ENCODE measurements at places on chromosomes 4 and X.

DNA sequence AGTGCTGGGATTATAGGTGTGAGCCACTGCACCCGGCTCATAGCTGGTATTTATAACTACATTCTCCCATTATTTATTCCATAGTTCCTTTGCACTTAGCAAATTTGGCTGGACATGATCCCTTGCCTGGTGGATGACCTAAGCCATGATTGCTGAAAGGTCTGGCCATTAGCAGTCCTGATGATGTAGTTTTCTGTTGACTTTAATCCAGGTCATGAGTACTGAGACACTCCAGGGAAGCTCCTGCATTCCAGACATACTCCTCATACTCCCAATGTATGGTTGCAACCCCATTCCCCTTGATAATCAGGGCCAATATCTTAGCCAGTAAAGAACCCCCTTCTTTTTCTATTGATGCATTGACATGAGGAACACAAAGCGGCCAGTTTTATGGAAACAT lies 24.4 kb upstream of the MGST2 start:
- no peak for DNase-seq

GRCh38 chr4:102563000-102563399 lies 61.8 kb downstream of the NFKB1 start:
- DNase-seq = no peak

- DNase-seq = no peak
Measured at GRCh38 chrX:80388206-80388605, 32.0 kb upstream of the TENT5D start.

DNA sequence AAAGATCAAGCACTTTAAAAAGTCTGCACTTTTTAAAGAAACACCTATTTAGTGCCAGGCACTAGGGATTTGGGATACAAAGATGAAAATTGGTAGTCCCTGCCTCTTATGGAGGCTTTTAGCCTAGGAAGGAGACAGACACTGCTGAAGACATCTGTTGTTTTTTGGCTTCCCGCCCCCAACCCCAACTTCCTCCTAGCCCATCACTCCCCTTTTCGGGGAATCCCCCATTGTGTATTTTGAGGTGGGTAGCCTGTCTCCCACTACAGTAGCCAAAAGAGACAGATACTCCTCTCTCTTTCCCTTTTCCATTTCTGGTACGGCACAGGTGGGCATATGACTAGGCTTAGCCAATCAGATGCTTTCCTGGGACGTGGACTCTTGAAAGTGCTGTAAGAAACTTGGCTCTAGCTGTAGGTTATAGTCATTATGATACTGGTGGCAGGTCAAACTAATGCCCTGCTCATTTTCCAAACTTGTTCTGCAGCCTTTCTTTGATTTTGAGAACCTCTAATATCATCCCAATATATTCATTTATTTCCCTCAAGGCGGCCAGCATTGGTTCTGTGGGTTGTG lies 194.6 kb upstream of the RBPJ start:
- no peak for DNase-seq

GRCh38 chrX:153878345-153878744 lies 7.6 kb downstream of the L1CAM start:
- DNase-seq = no peak

Measured in activated T-cell treated with anti-CD3 and anti-CD28 coated beads for 48 hours (primary cell).